Right cardiac atrium (tissue), 5 donors: ENCODE measurements at places on chromosomes 2 and 18. TPM values are rescaled to one million over a fixed set of nuclear protein-coding genes. Genes with fewer than 3 reads are reported as not detected.

GRCh38 chr18:9419956-9420631 is 55.2 kb upstream of the RALBP1 start:
- no peak for DNase-seq

GRCh38 chr2:235223011-235223410 is 270.8 kb upstream of the AGAP1 start:
- DNase-seq: no peak

- no peak for DNase-seq
Observed at GRCh38 chr2:65353927-65354326, 78.5 kb downstream of the SPRED2 start.

DNA sequence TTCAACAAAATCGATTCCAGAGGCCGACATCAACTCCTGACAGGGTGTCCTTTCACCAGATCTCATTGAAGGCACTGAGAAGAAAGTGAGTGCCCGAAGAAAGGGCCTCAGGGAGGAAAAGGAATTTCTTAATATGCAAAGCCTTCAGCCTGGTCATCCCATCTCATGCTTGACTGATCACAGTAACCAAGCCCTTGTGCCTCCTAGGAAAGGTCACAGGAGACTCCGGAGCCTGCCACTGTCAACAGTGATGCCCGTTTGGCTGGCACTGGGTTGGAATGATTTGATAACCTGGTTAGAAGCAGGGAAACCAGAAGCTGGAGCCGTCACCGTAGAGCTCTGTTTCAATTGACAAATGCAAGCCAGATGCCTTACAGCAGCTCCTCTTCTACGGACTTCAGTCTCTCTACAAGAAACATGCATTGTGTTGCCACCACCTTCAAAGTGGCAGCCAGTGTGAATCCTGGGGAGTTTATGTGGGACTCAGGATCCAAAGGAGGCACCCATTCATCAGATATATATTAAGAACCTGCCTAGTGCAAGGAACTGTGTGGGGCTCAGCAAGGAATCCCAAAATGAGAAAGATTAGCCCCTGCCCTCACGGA is 24.6 kb downstream of the COX7A2L start:
- no peak for DNase-seq

- no peak for DNase-seq
Observed at GRCh38 chr18:390741-391478, 109.6 kb downstream of the COLEC12 start.

- no peak for DNase-seq
Observed at GRCh38 chr18:45325778-45326177, 289.5 kb upstream of the SLC14A2 start.

DNA sequence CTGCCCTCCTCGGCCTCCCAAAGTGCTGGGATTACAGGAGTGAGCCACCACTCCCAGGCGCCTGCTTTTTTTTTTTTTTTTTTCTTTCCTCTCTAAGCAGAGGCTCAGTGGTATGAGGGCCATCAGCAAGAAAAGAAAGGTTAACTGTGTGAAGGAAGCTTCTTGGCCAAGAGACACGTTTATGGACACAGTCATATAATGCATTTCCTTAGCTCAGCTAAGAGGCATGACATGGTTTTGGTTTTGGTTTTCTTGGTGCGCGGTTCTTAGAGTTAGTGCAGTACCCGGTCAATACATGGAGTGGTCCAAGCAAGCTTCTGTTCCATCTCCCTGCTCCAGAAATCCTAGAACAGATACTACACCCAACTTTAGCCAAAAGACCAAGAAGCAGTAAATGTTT is 42.6 kb downstream of the RALBP1 start:
- no peak for DNase-seq

DNA sequence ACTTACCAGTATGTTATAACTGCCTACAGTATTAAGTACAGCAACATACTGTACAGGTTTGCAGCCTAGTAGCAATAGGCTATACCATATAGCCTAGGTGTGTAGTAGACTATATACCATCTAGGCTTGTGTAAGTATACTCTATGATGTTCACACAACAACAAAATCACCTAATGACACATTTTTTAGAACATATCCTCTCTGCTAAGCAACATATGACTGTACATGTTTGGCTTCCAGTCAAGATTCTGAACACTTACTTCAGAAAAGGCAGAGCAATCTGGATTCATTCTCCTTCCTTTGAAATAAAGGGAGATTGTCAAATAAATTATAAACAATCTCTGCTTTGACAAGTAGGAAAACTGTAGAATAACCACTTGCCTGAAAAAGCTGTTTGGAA is 81.8 kb downstream of the EXOC6B start:
- no peak for DNase-seq

GRCh38 chr2:224831530-224831929 is 115.4 kb upstream of the CCDC195 start:
- DNase-seq: no peak

DNA sequence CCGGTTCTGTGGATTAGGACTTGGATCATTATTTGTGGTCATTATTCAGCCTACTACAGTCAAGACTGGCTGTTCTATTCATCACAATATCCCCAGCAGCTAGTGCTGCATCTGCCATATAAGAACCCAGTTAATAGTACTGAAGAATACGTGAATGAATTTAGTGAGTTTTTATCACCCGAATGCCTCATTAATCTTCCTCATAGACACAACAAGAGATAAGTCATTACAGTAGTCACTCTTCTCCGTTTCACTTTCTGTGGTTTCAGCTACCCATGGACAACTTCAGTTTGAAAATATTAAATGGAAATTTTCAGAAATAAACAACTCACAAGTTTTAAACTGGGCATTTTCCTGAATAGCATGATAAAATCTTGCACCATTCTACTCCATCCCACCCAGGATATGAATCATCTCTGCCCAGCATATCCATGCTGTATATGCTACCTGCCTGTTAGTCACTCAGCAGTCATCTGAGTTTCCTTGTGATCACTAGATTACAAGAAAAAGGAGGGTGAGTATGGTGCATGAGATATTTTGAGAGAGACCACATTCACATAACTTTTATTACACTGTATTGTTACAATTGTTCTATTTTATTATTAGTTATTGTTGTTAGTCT is 363.7 kb upstream of the CHAC2 start:
- no peak for DNase-seq

GRCh38 chr2:103860016-103860415 is 993.9 kb upstream of the POU3F3 start:
- DNase-seq: no peak

DNA sequence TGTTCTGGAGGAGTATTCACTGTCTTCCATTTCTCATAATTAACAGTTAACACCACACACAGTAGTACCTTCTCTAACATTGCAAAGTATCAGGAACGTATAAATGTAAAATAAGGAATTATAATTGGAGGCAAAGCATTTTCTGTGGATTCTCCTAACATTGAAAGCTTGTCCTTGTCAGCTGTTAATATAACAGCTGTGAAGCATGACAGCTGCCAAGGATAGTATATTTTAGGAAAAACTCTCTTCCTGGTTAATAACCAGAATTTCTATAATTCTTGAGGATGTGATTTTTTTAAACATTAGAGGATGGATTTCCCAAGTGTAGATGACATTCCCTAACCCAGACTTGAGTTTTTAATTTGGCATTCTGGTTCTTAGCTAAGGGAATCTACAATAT is 110.3 kb downstream of the EPC2 start:
- no peak for DNase-seq

DNA sequence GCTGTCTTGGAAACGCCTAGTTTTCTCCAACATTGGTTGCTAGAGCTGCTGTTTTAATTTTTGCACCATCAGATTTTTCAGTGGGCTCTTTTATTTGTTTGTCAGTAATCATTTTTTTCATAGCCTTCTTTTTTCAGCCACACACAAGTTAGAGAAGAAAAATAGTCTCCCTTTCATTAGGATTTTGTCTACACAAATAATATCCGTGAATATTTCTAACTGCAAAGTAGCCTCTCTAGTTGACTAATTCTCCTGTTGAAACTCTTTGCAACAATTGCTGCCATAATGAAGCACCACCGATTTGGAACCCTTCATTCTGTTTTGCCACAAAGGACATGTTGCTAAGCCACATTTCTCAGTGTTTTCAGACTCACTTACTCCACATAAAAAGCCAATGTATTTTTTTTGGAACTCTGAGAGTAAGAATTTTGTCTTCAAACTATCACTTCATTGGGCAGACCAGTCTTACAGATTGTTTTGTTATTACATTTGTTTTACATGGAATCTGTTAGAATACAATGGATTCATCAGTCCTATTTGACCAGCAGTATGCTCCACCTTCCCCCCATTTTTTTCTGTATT is 9.6 kb downstream of the KCNJ3 start:
- DNase-seq: no peak

- no peak for DNase-seq
Observed at GRCh38 chr2:230589025-230589424, 123.6 kb upstream of the CAB39 start.

The NMS gene
- not detected for total RNA-seq

The MC2R gene
- total RNA-seq: not detected

The LOXHD1 gene
- 0.28 TPM for total RNA-seq

The POTEJ gene
- total RNA-seq: 1.8 TPM

The ZNG1B gene
- total RNA-seq: 26.3 TPM

The SFTPB gene
- total RNA-seq: not detected
